GM23338 (cell line): ENCODE measurements at places on chromosomes 2 and 18. TPM values are rescaled to one million over a fixed set of nuclear protein-coding genes. Genes with fewer than 3 reads are reported as not detected.

KIF1A gene
- total RNA-seq = 183 and 214 TPM in 2 replicates

NGEF gene
- total RNA-seq = 4.2 and 5.4 TPM in 2 replicates

HOXD12 gene
- total RNA-seq = not detected in 2 replicates

TMEM163 gene
- 0.85 and 1.1 TPM in 2 replicates for total RNA-seq

CFC1 gene
- total RNA-seq = not detected in 2 replicates
